SW480 (cell line): ENCODE measurements at places on chromosomes 13 and 19.

DNA sequence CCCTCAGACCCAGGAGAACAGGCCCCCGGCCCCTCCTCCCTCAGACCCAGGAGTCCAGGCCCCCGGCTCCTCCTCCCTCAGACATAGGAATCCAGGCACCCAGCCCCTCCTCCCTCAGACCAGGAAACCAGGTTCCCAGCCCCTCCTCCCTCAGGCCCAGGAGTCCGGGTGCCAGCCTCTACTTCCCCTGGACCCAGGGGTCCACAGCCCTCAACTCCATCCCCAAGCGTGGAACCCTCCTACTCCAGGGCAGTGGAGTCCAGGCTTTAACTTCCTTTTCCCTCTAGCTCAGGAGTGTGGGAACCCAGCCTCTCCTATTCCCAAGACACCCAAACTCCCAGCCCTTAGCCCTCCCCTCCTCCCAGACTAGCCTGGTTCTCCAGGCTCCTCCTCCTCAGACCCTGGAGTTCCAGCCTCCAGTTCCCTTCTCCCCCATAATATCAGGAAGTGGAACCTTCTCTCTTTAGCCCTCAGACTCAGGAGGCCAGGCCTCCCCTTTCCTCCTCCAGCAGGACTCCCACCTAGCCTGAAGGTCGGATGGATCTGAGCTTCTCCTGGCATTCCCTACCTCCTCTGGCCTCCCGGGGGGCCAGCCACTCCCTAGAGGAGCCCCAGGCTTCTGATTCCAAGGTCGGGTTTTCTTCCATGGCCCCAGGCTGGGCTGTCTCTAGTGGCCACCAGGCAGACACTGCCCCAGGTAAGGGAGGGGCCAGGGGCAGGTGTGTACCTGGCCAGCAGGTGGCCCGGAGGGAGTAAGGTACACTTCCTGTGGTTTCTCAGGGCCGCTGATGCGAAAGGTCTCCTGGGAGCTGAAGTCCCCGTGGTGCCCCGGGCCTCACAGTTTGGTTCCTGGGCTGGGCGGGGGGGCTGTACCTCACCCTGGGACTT lies at the start of gene TMC4:
TSS of gene TMC4 (minus strand) at position 690 of the 888 bp plus-strand sequence. CDS start at position 647, 43 bp downstream.
- DNase-seq = peak; percentile 96

DNA sequence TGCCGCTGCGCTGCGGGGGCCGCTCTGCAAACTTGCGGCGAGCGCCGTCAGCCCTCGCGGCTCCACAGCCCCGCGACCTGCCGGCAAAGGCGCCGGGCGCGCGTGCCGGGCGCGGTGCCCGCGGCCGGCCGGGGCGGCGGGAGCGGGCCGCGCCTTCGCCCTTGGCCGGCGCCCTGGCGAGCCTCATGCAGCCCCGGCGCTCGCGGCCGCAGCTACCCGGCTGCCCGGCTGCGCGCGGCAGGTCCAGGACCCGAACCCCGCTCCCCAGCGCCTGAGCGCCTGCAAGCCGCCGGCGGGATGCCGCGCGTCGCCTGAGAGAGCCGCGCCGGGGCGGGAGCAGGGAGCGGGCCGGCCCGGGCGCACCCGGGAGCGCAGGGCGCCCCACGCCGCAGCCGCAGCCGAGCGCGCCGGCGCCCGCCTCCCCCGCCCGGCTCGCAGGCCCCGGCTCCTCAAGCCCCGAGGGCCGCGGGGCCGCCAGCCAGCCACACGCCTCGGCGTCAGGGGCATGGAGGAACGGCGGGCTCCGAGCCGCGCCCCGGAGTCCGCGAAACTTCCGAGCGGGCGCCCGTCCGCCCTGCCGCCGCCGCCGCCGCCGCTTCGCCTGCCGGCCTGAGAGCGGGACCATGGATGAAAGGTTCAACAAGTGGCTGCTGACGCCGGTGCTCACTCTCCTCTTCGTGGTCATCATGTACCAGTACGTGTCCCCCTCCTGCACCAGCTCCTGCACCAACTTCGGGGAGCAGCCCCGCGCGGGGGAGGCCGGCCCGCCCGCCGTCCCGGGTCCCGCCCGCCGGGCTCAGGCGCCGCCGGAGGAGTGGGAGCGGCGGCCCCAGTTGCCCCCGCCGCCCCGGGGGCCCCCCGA lies 564 bp downstream of the HS6ST3 start:
- no peak for DNase-seq

- no peak for DNase-seq
These were observed 329.1 kb downstream of the SLITRK5 start for GRCh38 chr13:88000239-88000638.

DNA sequence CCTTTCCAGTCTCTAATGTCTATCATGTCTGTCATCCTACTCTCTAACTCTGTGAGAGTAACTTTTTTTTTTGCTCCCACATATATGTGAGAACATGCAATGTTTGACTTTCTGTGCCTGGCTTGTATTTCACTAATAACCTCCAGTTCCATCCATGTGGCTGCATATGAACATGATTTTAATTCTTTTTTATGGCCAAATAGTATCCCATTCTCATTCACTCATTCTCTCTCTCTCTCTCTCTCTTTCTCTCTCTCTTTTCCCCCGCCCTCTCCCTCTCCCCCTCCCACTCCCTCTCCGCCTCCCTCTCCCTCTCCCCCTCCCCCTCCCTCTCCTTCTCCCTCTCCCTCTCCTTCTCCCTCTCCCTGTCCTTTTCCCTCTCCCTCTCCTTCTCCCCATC lies 52.0 kb downstream of the DNAJC3 start:
- DNase-seq = no peak

- peak; percentile 23 for DNase-seq
These were observed 16.2 kb downstream of the NUFIP1 start for GRCh38 chr13:44972956-44973581.

GRCh38 chr19:22610121-22610520 lies 24.0 kb upstream of the ZNF492 start:
- no peak for DNase-seq

GRCh38 chr13:33349986-33350826 lies 64.7 kb upstream of the STARD13 start:
- DNase-seq = peak; percentile 33

DNA sequence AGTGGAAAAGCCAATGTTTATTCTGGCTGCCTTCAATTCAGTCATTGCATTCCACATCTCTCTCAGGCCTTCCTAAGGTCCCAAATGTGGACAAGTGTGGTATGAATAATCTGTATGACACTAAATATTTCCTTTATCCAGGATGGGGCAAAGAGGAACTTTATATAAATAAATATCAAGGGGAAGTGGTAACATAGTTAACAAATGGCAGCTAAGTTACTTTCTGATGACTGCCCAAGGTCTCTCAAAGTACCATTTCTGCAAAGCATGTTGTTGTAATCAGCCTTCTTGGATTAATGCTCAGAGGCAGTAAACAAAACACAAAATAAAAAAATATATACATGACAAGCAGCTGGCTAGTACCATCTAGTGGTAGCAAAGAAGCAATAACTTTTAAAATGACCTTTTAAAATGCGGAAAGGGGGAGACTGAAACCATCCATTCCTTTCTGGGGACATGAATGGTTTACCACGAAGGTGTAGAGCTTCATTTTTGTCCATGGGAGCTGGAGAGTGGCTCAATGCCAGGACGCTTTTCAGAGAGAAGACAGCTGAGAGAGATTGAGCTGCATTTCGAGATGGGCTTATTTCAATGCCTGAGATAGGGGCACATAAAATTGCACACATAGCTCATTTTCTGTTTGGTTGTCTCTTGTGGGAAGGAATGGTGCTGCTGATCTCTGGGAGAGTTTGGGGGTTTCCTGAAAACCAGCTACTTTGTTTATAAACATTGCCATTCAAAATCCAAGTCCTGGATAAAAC lies 259.2 kb downstream of the RFC3 start:
- peak; percentile 76 for DNase-seq

DNA sequence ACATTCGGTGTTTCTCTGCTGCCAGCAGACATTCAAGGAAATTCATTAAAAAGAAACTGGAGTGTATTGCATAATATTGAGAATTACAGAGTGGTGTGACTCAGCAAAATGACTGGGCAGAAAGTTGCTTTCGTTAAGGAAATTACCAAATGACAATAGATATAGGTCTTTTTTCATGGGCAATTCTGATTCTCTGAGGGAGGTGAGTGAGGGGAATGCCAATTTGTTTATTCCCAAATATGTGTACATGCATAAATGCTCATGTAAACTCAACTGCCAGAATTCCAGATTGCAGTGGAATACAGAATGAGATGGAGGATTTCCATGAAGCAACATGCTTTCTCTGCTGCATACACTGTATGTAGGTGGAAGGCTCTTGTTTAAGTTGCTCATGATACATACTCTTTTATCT lies 1730.1 kb downstream of the SLITRK5 start:
- DNase-seq = no peak

DNA sequence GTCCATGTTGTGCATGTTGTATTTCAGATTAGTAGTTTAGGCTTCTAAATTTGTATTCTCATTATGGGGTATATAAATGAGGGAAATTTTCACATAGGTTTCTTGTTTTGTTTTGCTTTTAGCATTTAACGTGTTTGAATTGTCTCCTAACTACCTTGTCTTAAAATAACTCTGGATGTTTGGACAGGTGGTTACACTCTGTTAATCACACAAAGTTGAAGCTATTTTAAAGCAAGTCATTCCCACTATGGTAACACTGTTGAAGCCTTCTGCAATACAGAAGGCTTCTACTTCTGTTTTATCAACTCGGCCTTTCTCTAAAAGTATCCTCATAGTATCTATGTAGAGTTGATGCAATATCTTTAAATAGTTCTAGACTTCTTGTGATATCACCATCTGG lies 245.3 kb upstream of the HTR2A start:
- DNase-seq = no peak

GRCh38 chr13:114031631-114032030 lies 57.8 kb upstream of the C13orf46 start:
- DNase-seq = no peak
